ENCODE measurements at places on chromosomes 1 and 21. TPM values are rescaled to one million over a fixed set of nuclear protein-coding genes. Genes with fewer than 3 reads are reported as not detected.

- no peak for DNase-seq
Observed at GRCh38 chr1:119380983-119381662, 12.5 kb downstream of the HAO2 start.

DNA sequence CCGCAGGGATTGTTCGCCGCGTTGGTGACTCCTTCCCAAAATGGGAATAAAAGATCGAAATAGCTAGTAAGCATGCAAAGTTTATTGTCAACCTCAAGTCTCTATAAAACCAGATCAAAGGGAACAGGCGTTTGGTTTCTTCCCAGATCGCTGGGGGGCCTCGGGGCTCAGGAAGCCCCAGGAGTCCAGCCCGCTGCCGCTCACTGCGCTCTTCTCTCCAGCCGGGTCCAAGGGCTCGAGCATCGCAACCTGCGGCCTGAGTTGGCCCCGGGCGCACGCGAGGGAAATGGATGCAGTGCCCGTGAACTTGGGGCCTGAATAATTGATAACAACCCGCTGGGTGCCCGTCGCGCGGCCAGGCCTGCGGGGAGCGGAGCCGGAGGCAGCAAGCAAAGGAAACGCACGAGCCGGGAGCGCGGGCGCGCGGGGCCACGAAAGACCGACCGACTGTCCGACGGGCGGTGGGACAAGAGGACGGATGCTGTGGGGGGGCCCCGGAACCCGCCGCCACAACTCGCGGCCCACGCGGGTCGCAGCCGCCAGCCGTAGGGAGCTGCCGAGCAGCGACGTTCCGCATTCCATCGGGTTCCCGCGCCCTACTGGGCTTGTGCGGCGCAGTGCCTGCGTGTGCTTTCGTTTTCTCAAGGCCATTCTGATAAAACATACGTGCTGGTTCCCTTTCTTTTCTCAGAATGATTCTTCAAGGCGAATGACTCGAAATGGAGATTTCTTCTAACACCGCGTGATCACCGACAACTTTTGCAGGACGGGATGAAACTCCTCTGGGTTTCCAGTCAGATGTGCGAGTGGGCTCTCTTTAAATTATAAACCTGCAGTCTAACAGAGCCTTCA lies 14.0 kb upstream of the ALX3 start:
- DNase-seq, result no peak

DNA sequence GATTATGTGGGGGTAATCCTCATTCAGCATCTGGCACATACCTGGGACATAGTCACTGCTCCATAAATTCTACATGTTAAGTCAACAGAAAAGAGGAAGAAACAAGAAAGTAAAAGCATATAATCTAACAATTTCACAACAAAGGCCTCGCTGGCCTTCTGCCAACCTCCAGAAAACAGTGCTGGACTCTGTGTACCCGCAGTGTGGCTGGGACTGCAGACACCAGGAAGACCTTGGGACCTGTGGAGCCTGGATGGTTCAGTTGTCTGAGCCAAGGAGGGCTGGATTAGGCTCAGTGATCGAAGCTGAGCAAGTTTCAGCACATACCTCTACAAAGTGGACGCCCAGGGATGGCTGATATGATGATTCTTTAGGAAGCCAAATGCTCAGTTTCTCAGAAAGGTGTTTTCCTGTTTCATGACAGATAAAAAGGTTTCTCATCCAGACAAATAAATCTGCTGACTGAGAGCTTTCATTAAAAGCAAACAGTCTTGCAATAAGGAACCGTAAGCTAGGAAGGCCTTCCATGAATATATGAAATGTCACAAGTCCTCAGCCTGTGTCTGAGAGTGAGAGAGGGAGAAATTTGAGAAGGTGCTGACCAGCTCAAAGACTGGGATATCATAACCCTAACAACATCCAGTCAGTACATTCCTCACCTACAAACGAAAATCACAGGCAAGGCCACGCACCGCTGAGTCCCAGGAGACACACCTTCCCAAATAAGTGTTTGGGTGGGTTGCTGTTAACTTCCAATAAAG lies 48.4 kb downstream of the CAPZB start:
- DNase-seq, result no peak

DNA sequence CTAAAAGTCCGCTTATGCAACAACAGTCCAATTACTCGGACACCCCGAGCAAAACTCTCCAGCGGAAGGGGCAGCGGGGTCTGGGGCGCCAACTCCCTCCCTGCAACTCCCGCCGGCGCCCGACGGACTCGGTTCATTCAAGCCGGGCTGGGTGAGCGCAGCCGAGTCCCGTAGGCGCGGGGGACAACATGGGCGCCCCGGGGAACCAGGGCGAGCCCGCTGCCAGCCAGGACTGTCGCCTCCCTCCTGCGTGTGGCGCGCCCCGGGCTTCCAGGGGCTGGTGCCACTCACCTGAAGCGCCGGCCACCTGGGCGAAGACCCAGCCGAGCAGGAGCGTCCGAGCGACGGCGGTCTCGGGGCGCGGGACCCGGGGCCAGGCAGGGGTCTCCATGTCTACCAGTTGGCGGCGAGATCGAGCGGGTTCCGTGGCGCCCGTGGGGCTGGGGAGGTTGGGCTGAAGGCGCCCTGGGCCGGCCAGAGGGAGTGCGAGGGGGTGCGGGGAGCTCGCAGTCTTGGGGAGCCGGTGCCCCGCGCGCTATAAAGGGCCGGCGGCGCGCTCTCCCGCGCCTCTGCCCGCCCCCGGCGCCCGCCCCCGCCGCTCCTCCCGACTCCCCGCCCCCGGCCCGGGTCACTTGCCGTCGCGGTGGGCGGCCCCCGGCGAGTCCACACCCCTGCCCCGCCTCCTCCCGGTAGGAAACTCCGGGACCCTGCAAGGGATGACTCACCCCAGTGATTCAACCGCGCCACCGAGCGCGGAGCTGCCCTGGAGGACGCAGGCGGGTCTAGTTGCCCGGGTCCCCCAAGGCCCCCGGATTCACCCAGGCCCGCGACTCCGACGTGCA lies at the start of gene F3:
F3 (minus strand) TSS at position 514 of the 842 bp plus-strand sequence; CDS start at position 391, 123 bp downstream.
- no peak for DNase-seq

- DNase-seq, result no peak
Observed at GRCh38 chr1:220441211-220441610, 86.7 kb upstream of the MARK1 start.

DNA sequence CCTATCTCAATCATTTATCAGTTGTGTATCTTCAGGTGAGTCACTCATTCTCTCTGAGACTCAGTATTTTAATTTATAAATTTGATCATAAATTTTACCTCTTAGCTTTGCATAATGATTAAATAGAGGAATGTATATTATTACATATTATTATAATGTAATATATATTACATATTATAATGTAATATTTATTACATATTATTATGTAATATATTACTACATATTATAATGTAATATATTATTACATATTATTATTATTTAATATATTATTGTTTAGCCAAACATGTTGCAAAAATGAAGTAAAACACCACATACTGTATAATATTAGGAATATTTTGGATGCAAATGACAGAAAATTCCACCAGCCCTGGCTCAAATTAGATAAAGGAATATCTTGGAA lies 104.7 kb upstream of the NFIA start:
- no peak for DNase-seq

GRCh38 chr1:58621391-58621790 lies 44.3 kb upstream of the TACSTD2 start:
- no peak for DNase-seq

DNA sequence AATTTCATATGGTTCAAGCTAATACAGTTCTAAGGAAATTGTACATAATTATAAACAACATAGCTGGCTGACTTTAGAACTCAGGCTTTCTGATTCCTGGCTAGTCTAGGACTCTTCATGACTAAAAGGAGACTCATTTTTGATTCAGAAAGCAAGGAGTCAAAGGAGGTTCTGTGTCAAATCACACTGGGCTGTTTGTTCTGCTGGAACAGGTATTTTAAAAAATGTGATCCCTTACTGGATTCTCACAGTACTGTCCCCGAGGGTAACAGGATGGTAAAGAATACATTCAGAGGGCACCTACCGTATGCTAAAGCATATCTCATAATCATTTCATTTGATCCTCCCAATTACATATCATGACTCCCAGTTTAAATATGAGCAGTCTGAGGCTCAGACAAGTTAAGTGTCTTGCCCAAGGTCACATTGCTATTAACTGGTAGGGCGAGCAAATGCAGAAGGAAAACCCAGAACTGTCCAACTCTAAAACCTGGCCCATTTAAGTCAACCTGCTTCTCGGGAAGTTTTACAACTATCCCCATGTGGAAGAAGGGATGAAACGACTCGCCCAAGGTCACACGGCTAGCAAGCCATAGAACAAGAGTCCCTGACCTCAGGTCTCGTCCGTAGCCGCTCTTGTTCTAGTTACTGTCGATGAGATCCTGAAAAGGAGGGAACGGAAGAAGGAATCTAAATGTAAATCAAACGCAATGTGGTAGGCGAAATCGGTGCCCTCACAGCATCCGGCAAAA lies 675 bp downstream of the MYSM1 start:
- DNase-seq, result no peak

DNA sequence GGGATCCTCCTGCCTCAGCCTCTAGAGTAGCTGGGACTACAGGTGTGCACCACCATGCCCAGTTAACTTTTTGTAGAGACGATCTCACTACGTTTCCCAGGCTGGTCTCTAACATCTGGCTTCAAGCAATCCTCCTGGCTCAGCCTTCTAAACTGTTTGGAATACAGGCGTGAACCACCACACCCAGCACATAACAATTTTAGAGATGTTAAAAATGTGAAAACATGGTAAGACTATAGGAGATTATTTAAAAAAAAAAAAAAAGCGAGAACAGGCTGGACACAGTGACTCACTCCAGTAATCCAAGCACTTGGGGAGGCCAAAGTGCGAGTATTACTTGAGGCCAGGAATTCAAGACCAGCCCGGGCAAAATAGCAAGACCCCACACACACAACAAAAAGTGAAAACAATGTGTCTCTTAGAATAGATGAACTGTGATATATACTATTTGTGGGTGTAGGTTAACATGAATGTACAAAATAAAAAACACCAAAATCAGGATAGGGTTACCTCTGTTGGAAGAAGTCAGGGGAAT lies 19.6 kb downstream of the CCDC18 start:
- DNase-seq, result no peak

- DNase-seq, result peak; percentile 78
Observed at GRCh38 chr1:58815069-58815685, 31.3 kb upstream of the JUN start.

- DNase-seq, result no peak
Observed at GRCh38 chr1:114712977-114713376, 3.6 kb downstream of the NRAS start.

- no peak for DNase-seq
Observed at GRCh38 chr1:98344731-98345130, 316.8 kb upstream of the SNX7 start.

DNA sequence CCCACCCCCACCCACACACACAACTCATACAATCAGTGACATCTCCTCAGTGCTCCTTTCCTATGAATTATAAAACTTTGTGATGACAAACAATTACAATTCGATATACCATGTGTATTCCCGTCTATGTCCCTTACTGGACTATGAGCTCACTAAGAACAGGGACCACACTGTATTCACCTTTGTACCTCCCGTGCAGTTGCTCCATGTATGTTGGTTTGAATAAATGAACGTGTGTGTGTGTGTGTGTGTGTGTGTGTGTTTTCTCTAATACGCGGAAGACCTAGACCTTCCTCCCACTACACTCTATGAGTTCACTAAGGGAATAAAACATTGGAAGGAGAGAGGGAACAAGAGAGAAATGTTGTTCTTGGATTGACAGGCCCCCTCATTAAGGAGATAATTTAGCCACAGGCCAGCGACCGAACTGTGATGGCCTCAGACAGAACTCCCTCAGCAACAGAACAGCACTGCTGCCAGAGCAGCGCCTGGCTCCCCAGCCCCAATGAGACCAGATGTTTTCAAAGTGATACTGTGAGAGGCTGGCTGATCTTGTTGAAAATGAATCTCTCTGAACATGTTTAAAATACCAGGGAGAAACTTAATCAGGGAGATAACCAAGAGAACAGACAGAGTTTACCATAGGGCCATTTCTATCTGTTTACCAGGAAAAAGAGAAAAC lies 21.7 kb downstream of the BCAR3 start:
- no peak for DNase-seq

Gene PALMD
- total RNA-seq, result not detected

Gene PTGS2
- total RNA-seq, result not detected

GRCh38 chr1:184395937-184396480 lies 9.2 kb downstream of the C1orf21 start:
- no peak for DNase-seq

DNA sequence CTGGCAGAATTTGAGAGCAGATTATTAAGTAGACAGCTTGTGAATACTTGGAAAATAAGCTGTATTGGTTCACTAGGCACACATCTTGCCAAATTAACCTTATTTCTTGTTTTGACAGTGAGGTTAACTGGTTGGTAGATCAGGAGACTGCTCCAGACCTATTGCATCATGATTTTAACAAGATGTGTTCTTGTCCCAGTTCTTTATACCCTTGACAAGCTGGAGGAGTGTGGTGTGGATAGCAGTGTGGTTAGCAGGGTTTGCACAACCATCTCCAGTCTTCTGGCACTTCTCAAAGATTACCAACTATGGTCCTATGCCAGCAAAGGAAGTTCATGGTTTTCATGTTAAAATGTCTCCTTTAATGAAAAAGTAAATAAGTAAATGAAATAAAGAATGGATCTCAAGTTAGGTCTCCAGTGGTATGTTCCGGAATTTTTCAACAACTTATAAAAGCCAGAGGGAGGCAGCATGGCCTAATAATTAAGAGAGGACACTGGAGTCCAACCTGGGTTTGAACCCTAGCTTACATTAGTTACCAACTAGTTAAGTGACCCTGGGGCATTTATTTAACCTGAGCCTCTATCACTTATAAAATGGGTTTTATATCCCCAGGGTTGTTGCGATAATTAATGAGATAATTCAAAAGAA lies 34.1 kb downstream of the DDX20 start:
- DNase-seq, result no peak

Gene LIN28A
- total RNA-seq, result not detected

DNA sequence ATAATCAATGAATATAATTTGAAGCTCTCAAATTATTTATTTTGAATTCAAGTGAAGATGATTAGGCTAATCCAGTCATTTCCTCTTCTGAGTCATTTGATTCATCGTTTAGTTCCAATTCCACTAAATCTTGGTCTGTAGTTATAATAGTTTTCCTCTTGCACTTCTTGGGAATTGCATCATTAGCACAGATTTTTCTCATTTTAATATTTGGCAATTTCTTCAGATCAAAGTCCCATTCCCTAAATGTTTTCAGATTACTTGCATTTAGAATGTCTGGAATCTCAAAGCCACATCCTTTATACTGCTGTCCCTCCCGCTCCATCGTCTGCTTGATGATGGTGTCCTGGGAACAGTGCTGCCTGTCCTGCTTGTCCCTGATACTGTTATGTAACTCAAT lies 43.5 kb downstream of the MAST2 start:
- DNase-seq, result no peak

DNA sequence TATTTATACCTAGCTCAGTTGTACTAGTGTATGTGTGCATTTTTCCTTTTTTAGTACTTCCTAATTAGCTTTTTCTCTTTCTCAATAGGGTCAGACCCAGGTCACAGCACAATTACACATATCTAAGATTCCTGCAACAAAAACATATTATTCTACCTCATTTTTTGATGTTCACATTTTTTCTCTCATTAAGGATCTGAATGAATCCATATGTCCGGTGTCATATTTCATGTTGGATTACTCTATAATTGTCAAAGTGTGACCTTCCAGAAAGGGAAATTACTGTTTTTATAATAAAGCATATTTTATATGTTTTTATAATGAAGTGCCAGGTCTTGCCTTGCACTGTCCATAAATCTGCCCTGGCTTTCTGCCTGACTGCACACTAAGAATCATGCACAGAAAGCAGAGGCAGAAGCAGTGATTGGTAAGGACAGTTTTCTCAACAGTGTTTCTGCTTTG lies 143.7 kb downstream of the KCNT2 start:
- no peak for DNase-seq

Measured in naive thymus-derived CD4-positive, alpha-beta T cell (primary cell).